ENCODE measurements at places on chromosomes 12 and 14.
A peak's percentile ranks its signal among the peaks of the same experiment; 100 is the strongest.

GRCh38 chr14:39492267-39492666 is 60.0 kb upstream of the FBXO33 start:
- DNase-seq = no peak

GRCh38 chr12:99278899-99279298 is 368.7 kb upstream of the GARIN6 start:
- DNase-seq = no peak

GRCh38 chr12:102543494-102544485 is 63.4 kb upstream of the IGF1 start:
- no peak for DNase-seq

- DNase-seq = peak; percentile 80
Measured at GRCh38 chr12:109477185-109477962, at the start of the genes KCTD10 and UBE3B. TSS of gene KCTD10 (minus strand) at chr12:109477300. CDS start at chr12:109477262, 38 bp downstream. TSS of gene UBE3B (plus strand) at chr12:109477634. CDS start at chr12:109483552, 5,918 bp downstream.

GRCh38 chr12:105574056-105574715 is 243.7 kb downstream of the C12orf75 start:
- no peak for DNase-seq

DNA sequence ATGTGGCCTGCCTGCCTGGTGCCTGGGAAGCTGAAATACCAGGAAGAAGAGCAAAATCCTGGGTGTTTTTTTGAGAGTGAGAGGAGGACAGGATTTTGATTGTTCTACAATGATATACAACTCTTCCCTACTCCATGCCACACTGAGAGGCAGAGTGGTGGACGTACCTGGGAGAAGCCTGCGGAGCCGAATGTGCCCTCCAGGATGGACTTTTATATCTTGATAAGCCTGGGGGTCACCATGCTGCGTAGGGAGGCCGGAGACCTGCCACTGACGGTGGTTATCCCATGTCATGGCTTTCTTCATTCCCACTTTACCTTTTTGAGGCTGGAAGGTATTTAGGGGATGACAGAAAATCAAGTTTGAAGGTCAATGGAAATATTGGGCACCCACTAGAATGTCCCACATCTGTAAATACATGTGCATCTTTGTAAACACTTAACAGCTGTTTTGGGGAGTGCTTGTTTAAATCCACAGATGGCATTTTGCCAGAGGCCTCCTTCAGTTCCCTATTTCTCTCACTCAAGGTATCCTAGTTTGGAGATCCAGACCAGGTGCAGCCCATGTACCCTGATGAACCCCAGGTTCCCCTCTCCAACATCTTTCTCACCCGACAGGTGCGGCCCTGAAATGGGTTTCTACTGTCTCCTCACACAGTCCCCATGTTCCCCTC is 1.1 kb upstream of the GLT1D1 start:
- no peak for DNase-seq

GRCh38 chr12:2686280-2686646 is 108.5 kb upstream of the FKBP4 start:
- no peak for DNase-seq

DNA sequence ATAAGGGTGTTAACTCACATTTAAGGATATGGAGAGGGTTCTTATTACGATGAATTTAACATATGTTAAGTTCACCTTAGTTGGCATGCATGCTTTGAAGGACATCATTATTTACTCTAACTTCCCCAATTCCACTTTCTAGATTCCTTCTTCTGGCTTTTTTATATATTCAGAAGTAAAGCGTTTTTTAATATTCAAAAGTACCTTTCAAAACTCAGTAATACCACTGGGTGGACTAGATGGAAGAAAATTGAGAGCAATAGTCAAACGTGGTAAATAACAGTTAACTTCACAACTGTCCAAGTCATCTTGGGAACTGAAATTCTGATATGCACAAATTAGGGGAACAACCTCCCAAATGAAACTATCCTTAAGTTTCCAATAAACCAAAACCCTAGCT is 9.1 kb downstream of the SINHCAF start:
- no peak for DNase-seq

- DNase-seq = no peak
Measured at GRCh38 chr12:117865505-117865904, 103.3 kb downstream of the KSR2 start.

DNA sequence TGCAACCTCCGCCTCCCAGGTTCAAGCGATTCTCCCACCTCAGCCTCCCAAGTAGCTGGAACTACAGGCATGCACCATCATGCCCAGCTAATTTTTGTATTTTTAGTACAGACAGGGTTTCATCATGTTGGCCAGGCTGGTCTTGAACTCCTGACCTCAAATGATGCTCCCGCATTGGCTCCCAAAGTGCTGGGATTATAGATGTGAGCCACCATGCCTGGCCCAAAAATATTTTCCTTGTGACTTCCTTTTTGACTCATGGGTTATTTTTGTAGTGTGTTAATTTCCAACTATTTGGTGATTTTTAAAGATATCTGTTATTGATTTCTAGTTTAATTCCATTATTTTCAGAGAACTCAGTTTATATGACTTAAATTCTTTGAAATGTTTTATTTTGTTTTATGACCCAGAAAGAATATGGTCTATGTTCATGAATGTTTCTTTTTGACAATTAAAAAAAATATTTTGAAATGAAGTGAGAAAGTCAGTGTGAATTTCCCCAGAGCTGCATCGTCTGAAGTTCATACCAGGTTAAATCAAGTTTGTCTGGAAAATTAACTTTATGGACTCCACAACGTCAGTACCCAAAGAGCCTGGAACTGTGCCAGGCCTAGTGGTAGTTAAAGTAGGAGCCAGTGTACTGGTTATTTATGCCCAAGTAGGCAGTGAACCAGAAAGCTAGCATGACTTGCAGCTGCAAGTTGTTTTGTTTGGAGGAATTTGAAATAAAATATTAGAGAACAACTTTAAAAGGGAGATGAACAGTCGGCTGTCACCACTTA is 2.8 kb upstream of the CDKL1 start:
- no peak for DNase-seq

GRCh38 chr14:20262642-20263128 is 23.6 kb downstream of the OR11H4 start:
- DNase-seq = no peak

DNA sequence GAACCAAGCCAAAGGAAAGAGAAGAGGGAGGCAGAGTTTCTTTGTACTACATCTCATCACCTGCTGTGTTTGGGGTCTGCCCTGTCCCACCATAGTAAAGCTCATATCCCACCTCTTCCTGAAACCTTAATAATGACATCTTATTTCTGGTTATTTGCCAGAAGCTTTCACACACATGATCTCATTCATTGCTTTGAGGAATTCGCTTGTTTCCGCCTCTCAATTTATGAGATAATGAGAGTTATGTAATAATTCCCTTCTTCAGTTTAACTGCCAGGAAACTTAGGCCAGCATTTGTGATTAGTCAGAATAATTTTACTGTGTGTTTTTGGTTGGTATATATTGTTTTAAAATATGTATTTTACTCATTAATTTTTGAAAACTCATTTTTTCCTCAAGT is 205.2 kb downstream of the CACNA1C start:
- DNase-seq = no peak

- no peak for DNase-seq
Measured at GRCh38 chr12:67068204-67068731, 200.9 kb upstream of the CAND1 start.

DNA sequence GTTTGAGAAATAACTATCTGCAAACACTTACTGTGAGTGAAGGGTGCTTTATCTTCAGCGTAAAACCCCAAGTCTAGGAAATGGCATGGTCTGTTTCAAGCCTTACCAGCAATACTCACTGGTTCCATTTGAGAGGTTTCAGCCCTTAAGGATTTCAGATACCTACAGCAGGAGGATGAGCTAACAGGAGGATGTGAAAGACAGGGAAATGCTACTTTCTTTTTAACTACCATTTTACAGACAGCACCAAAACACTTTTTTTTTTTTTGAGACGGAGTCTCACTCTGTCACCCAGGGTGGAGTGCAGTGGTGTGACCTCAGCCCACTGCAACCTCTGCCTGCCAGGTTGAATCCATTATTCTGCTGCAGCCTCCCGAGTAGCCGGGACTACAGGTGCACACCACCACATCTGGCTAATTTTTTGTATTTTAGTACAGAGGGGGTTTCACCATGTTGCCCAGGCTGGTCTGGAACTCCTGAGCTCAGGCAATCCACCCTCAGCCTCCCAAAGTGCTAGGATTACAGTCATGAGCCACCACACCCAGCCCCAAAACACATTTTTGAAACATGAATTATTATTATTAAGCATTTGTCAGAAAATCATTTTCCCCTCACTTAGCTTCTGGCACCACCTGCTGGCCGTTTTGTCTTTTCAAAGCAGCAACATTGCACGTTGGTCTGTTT is 4.6 kb downstream of the MTRFR start:
- DNase-seq = peak; percentile 53

DNA sequence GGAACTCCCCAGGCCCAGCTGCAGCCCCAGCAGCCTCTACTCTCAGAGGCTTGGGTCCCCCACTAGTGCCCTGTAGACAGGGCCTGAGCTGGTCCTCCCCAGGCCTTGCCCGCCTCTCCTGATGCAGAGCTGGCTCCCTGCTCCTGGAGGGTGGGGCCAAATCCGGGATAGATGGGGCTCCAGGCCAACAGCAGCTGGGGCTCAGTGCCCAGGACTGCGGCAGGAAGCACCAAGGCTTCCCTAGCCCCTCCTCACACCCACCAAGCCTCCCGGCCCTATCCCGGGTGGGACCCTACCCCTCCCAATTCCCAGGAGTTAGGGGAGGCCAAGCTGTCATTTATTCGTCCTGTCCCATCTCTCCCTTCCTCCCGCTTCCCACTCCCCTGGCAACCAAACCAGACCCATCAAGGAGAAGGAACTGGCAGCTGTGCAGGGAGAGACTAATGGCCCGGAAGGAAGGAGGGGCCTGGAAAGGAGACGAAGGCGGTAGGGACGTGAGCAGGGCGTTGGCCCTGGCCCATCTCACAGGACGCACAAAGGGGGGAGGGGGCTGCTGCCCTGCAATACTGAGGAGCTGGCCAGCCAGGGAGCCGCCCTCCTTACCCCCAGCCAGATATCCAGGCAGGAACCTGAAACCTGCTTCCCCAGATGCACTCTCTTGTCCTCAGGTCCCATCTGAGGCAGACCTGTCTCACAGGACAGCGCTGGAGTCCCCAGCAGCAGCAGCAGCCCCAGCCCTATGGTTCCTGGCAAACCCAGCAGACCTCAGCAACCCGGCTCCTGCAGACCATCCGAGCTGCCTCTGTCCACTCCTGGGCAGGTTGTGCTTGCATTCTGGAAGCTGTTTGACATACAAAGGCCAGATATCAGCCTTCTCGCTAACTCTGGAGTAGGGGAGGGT is 1.6 kb upstream of the PRPH start:
- DNase-seq = no peak

GRCh38 chr12:62401631-62402030 is 65.0 kb upstream of the MON2 start:
- DNase-seq = no peak

GRCh38 chr12:116598311-116599284 is 39.4 kb downstream of the MAP1LC3B2 start:
- DNase-seq = no peak

GRCh38 chr14:91754185-91754584 is 22.3 kb upstream of the CATSPERB start:
- DNase-seq = no peak

GRCh38 chr12:63862969-63863230 is 18.4 kb downstream of the SRGAP1 start:
- DNase-seq = no peak

DNA sequence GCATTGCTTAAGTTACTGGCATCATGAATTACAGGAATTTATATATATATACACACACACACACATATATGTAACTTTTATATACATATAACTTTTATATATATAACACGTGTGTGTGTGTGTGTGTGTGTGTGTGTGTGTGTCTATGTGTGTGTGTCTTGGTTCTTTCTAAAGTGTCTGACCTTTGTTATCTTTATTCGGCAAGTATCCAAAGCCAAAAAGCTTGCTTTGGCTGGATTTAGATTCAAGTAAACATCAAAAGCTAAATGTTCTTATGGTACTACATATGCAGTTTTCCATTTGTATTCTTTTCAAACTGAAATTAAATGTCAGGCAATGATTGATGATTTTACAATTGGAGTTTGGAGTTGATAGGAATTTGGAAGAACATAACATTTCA is 69.9 kb downstream of the SLC16A7 start:
- no peak for DNase-seq

GRCh38 chr12:39902821-39903220 is 203.1 kb downstream of the SLC2A13 start:
- no peak for DNase-seq

GRCh38 chr14:71497645-71498086 is 434.6 kb upstream of the RGS6 start:
- no peak for DNase-seq

DNA sequence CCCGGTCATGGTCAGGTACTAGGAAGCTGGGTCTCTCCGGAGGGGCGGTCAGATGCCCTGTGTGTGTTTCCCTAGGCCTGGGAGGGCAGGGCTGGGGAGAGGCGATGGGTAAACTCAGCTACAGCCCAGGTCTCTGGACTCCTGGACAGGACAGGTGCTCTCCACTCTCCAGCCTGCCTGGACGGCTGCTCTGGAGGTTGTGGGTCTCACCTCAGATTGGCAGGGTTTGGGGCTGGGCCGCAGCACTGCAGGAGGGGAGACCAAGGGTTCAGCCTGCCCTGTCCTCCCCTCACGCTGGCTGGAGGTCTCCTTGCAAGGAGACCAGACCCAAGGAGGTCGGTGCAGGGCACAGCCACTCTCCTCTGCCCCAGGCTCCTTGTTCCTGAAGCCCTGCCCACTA is 7.8 kb downstream of the KRT80 start:
- DNase-seq = no peak

DNA sequence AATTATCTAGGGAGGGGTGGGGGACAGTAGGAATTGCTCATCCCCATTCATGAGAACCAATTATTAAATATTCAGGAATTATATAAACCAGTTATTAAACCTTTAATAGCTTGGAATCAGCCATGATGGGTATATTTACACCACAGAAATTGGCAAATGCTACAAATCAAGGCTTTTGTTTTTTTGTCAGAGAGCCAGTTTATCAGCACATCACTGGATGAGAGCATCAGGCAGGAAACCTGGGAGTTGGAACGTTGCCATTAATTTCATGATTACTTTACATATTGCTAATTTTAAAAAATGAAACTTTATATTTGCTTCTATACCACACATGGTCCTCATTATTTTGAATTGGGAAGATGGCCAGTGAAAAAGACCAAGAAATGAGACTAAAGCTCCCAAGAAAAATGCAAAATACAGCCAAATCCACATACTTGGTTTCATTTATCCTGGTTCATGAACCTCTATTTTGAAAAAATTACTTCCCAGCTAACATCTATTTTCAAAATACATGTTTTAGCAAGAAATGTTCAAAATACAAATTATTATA is 48.4 kb downstream of the ATL1 start:
- DNase-seq = no peak

DNA sequence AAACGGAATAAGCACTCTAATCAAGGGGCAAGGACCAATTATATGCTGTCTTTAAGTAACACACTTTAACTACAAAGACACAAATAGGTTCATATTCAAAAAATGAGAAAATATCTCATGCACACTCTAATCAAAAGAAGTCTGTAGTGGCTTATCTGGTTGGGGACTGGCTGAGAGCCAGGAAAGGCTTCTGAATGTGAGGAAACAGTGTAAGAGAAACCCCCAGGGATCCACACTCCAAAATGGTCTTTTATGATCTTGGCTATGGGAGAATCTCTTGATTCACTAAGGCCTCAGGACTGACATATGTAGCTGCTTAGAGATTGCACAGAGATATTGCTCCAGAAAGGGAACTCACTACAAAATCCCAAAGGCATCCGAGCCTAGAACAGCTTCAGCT is 10.3 kb downstream of the CTSG start:
- no peak for DNase-seq

All from activated CD4-positive, alpha-beta T cell treated with anti-CD3 and anti-CD28 coated beads, Interleukin-2, amount 50 U/mL, for 24 hours (primary cell).